Myocyte (in vitro differentiated cells): ENCODE measurements at places on chromosomes 16 and 17. TPM values are rescaled to one million over a fixed set of nuclear protein-coding genes. Genes with fewer than 3 reads are reported as not detected.

- no peak for DNase-seq
Measured at GRCh38 chr17:36151891-36152638, 24.4 kb downstream of the TBC1D3B start.

DNA sequence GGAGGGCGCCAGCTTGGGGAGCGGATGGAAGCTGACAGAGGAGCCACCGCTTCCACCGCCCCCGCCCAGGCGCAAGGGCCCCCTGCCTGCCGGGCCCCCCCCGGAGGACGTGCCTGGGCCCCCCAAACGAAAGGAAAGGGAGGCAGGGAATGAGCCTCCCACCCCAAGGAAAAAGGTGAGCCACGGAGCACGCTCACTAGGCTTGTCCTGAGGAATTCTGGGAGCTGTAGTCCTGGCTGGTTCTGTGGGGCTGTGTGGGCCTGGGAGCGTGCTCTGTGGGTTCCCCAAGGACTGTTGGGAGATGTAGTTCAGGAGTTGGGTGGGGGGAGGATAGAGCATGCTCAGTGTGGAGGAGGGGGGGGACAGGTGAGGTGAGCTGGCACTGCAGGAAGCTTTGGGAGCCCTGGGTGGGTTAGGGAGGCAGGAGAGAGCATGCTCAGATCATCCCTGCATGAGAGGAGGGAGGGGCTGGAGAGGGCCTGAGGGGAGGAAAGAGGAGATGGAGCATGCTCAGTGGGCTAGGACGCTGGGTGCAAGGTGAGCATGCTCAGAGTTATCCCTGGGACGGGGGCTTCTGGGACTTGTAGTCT, 4.5 kb downstream of the FBXL19 start:
- DNase-seq, result peak; percentile 39

DNA sequence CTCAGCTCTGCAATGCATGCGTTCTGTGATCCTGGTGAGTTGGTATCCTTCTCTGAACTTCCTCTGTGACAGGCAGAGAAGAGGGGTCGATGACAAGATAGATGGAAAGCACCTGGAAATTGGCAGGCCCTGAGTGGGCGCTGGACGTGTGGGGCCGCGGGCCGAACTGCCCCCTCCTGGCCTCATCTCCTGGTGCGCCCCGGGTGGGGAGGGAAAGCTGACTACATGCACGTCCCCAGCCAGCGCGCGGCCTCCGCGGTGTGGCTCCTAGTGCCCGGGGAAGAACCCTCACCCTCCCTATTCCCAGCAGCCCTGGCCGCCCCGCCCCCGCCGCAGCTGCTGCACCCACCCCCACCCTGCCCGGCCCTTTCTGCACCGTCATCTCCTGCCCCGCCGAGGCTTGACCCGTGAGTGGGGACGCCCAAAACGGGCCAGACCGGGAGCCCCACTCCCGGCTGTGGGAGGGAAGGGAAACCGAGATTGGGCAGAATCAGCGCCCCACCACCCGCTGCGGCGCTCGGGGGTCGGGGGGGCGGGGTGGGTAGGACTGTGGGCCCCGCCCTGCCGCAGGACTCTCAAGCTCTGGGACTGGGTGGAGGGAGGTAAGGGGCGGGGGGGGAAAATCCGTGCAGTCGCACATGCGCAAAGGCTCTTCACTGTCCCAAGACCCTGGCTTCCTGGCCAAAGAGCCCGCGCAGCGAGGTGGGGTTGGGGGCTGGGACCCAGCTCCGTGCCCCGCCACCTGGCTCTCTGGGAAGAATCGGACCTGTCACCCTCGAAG, at the start of gene NOL3:
NOL3 (plus strand) TSS at position 371 of the 781 bp plus-strand sequence.
- peak; percentile 93 for DNase-seq

DNA sequence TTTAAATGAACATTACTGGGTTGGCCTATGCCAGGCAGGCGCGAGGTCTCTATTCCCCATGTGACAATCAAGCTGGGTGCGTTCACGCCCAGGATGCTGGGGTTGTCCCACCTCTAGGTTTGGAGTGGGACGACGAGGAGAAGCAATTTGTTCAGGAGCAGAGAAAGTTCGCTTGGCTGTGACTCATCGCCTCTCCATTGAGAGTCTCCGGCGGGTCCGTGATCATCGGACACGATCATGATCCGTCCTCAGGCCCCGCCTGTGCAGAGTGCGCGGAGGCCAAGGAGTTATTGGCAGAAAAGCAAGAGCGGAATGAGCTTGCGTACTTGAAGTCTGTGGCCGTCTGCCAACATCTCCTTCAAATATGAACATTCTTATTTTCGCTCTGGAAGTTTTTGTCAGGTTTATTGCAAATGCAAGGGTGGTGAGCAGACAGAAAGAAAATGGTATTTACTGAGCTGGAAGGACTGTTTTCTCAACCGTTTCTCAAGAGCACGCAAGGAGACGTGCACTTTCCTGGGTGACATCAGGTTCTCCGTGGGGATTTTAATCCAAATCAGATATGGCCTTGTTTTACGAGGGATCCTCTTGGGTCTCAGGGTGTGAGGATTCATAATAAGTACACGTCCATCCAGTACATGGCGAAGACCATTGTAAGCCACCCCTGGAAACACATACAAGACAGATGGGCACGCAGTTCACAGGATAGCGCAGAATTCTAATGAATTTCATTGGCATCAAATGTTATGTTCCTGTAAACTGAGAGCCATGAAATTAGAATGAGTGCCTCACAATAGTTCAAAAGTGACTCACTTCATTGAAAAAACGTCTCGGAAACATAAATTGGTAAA, 70.1 kb upstream of the CREBBP start:
- peak; percentile 94 for DNase-seq

DNA sequence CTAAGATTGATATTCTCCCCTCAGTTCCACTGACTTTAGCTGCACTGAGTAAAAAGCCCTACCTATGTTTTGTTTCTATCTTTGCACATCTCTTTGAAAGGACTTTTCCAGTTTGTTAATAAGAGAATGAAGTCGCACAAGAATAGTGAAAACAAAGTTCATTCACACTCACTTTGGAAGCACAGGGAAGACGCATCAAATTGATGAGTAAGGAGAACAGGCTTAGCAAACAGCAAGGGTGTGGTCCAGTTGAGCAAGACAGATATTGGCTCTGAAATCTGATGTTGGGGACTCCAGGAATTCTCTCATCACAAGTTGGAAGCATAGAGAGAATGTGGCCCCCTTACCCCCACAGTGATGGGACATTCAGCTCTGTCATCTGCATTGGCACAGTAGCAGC, 221.3 kb downstream of the CDH11 start:
- DNase-seq, result no peak

DNA sequence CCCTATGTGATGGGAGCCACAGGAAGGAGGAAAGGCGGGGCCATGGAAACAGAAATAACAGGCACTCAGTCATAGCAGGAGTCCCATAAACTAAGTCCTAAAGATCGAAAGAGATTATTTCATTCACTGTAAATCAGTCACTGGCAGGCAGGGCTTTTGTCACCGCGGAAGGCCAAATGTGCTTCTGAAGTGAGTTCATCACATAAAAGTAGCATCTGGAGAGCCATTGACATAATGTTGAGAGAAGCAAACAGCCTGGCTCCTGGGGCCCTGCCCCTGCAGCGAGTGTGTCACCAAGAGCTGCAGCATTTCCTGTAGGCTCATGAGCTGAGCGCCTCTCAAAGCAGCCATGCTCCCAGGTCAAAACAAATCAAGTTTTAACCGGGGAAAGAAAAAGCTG, 476.2 kb downstream of the HAPSTR1 start:
- DNase-seq, result no peak

GRCh38 chr17:52147872-52148271, 10.6 kb downstream of the CA10 start:
- no peak for DNase-seq

DNA sequence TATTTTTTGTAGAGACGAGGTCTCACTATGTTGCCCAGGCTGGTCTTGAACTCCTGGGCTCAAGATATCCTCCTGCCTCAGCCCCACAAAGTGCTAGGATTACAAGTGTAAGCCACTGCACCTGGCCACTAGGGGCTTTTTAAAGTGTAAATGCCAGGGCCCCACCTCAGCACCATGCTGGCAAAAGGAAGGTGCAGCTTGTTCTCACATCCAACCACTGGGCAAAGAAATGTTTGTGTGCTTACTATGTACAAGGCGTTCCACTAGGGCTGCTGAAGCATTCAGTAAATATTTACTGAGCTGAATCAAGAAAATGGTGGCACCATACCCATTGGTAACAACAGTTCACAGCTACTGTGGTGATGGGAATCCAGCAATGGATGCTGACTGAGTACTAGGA, 22.6 kb downstream of the COG1 start:
- DNase-seq, result no peak

DNAH17 gene
- 0.10 TPM in 1 of 2 replicates, not detected in the other for total RNA-seq

KDM6B gene
- total RNA-seq, result 3.9 and 4.5 TPM in 2 replicates

KCNJ12 gene
- total RNA-seq, result 14.6 and 15.4 TPM in 2 replicates

TBC1D3H gene
- total RNA-seq, result not detected in 2 replicates

VAMP2 gene
- 10.5 and 12.3 TPM in 2 replicates for total RNA-seq

MT1H gene
- not detected in 2 replicates for total RNA-seq
